ENCODE measurements at places on chromosomes 4 and X. TPM values are rescaled to one million over a fixed set of nuclear protein-coding genes. Genes with fewer than 3 reads are reported as not detected.
A peak's percentile ranks its signal among the peaks of the same experiment; 100 is the strongest.

DCLK2 gene
- 5.2 TPM for total RNA-seq

PHOX2B gene
- total RNA-seq, result not detected

ITGB1BP2 gene
- 1.6 TPM for total RNA-seq

CCDC120 gene
- 6.3 TPM for total RNA-seq

DNA sequence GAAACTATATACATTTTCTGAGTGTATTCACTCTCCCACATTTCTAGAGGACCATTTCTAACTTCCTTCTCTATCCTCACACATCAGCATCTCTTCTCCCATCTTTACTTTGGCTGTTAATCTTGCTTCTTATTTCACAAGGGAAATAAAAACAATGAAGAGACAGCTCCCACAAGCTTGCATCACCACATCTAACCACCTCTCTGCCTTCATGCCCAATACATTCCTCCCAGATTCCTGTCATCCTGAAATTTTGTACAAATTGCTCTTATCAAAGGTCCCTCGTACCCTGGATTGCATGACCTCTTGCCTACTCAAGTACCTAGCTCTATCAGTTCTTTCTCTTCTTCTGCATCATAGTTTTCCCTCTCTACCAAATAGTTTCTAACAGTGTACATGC is 215.2 kb downstream of the ANTXR2 start:
- no peak overlapping the region for H3K27ac ChIP-seq
- no peak overlapping the region for H3K4me3 ChIP-seq
- H3K4me1 ChIP-seq, result no peaks in the 10 kb centered on the region

DNA sequence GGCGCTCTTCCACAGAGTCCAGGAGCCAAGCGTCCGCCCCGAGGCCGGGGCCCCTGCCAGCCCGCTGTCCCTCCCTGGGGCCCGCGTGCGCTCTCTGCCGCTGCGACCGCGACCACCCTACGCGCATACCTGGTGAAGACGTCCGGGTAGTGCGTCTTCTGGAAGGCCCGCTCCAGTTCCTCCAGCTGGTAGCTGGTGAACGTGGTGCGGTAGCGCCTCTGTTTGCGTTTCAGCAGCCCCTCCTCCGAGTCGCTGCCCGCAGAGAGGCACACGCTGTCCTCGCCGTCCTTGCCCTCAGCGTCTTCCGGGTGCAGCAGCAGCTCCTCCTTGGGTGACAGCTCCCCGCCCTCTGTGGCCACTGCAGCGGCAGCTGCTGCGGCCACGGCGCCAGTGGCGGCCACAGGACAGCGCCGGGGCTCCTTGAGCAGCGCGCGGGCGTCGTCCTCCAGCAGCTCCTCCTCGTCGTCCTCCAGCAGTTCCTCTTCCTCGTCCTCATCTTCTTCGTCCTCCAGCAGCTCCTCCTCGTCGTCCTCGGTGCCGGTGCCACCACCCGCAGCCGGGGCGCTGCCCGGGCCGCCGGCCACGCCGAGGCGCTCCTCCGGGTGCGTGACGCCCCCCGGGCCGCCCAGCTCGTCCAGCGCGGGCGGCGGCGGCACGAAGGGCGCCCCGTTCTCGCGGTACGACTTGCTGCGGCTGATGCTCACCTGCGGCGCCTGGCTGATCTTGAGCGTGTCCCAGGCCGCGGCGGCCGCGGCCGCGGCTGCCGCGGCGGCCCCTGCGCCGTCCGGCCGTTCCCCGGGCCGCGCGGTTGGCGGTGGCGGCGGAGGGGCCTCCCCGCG is 2.8 kb downstream of the ARX start:
- no peak overlapping the region for H3K27ac ChIP-seq
- peak overlapping the region; percentile 56 for H3K4me3 ChIP-seq
- H3K4me1 ChIP-seq, result no peaks in the 10 kb centered on the region
- no peak for DNase-seq

- H3K27ac ChIP-seq, result no peak overlapping the region
- no peak for DNase-seq
- no peak overlapping the region for H3K4me3 ChIP-seq
- no peaks in the 10 kb centered on the region for H3K27me3 ChIP-seq
- H3K4me1 ChIP-seq, result no peaks in the 10 kb centered on the region
These were observed 207.1 kb downstream of the PPP3CA start for GRCh38 chr4:101140228-101140627.

DNA sequence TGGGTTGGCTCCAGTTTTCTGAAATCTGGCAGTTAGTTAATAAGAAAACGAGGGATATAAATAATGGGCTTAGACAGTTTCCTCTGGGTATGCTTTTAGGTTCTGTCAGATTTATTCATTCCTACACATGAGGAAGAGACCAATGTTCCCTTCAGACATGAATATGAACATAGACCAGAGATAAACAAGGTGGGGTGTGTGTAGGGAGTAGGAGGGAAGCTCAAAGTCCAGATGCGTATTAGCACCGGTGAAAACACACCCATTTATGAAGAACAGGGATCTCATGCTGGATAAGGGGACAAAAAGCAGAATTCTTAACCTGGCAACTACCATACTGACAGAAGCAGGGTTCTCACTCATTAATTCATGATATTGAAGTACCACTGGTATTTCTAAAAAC is 223.0 kb downstream of the SOWAHB start:
- no peaks in the 10 kb centered on the region for H3K4me1 ChIP-seq
- no peak overlapping the region for H3K4me3 ChIP-seq
- H3K27me3 ChIP-seq, result no peaks in the 10 kb centered on the region
- H3K36me3 ChIP-seq, result no peaks in the 10 kb centered on the region

DNA sequence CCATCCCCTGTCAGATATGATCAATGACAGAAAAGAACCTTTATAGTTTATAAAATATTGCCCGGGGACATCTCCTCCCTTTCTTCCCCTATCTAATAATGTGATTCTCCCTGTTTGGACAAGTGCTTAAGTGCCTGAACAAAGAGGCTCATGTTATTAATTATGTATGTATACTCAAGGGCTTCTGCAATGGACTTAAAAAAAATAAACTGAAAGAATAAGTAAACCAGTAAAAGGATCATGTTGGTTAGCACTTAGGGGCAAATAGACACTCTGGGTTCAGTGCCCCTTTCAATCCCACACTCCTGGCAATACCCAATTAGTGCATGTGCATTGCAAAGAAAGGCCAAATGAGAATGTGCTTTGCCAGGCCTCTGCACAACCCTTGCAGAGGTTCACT is 30.7 kb upstream of the RPS6KA6 start:
- no peak for DNase-seq
- H3K4me1 ChIP-seq, result no peaks in the 10 kb centered on the region

- H3K36me3 ChIP-seq, result no peaks in the 10 kb centered on the region
- no peak overlapping the region for H3K27ac ChIP-seq
- no peak for DNase-seq
- no peak overlapping the region for H3K4me3 ChIP-seq
- no peaks in the 10 kb centered on the region for H3K4me1 ChIP-seq
These were observed 30.3 kb upstream of the SLC2A9 start for GRCh38 chr4:10051517-10052135.

DNA sequence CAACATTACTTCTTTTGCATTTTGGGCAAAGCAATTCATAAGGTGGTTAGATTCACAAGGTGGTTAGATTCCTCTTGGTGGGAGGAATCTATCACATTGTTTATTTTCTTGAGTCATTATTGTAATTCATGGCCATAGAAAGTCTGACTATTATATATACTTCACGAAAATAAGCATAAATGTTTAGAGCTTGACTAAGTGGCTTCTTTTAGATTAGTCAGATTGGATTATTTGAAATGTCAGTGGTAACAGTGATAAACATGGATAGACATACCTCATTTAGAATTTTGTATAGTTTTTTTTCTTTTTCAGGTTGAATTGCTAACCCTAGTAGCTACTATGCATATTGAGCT is 24.9 kb upstream of the DYNLT3 start:
- H3K4me1 ChIP-seq, result no peaks in the 10 kb centered on the region
- no peak overlapping the region for H3K27ac ChIP-seq
- H3K4me3 ChIP-seq, result no peak overlapping the region
- no peaks in the 10 kb centered on the region for H3K27me3 ChIP-seq
- H3K36me3 ChIP-seq, result no peaks in the 10 kb centered on the region

- H3K4me1 ChIP-seq, result no peaks in the 10 kb centered on the region
- no peaks in the 10 kb centered on the region for H3K36me3 ChIP-seq
- no peak overlapping the region for H3K27ac ChIP-seq
- no peak for DNase-seq
These were observed 58.5 kb upstream of the CLCN4 start for GRCh38 chrX:10098270-10098713.
